ENCODE measurements at places on chromosomes 3 and 15.

- no peak for DNase-seq
Measured at GRCh38 chr3:172321035-172321434, 127.2 kb downstream of the GHSR start.

DNA sequence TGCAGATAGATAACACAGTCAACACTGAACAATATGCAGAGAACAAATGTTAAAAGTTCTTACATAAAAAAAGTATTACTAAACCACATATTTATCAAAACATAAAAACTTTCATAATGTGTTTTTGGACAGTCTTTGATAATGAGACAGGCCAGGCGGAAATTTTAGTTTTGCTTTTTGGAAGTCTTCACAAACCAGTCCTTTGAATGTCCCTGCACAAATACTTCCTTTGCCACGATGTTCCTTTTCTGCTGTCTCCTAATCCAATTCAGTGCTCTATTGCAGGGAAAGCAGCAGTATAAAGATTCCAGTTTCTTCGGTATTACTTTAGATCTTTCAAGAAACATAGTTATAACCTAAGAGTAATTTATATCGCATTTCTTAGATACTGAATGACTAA, 135.9 kb downstream of the TBL1XR1 start:
- no peak for DNase-seq

GRCh38 chr3:69309814-69310213, 76.1 kb downstream of the FRMD4B start:
- DNase-seq, result no peak

DNA sequence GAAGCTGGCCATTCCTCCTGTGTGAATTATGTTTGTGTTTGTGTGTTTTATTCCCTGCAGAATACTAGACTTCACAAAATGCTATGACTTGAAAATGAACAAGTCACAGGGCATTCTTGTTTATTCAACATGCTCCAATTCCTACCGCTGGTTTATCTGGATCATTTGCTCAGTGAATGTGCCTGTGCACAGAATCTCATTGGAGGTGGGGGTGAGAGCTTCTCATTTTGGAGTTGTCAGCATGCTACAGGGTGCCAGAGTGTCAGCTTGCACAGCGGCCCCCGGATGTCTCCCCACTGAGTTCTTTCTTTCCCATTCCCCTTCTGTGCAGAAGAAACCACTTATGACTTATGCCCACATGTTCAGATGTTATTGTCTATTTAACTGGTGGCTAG, 428.7 kb downstream of the ROBO2 start:
- no peak for DNase-seq

DNA sequence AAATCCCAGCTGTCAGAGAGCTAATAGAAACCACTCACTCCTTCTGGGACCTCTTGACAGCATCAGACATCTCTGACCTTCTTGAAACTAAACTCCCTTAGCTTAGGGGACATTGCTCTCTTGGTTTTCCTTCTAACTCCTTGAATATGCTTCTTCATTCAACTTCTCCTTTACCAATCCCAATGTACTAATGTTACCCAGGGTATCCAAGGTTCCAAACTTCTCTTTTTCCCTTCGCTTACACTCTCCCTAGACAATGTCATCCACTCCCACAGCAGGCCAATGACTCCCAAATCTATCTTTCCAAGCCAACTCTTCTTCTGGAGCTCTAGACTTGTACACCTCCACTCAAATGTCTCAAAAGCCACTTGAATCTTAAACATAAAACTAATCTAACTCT, 14.6 kb downstream of the HEXA start:
- DNase-seq, result no peak

- DNase-seq, result no peak
Measured at GRCh38 chr3:134216191-134216764, 34.4 kb downstream of the RYK start.

DNA sequence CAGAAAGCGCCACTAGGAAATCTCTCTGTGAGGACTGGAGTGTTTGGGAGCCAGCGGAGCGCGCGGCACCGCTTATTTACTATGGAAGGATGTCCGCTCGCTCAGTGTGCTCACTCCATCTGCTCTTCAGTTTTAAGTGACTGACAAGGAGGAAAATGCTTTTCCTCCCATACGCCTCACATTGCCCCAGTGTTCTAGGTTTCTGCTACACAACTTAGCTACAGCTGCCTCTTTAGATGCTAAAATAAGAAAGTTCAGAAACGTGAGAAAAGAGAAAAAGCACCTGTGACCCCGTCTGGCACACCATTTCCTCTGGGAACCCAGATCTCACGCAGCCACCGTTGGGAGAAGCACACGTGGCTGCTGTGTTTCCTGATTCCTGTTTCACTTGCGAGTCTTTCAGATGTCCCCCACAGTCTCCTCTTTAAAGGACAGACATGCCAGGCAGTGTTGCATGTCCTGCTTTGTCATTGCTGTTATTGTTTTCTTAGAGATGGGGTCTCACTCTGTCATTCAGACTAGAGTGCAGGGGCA, 11.7 kb upstream of the MUSTN1 start:
- no peak for DNase-seq
